ENCODE measurements at places on chromosomes 11 and 22.
A peak's percentile ranks its signal among the peaks of the same experiment; 100 is the strongest.

- peak; percentile 21 for DNase-seq
Measured at GRCh38 chr11:73295241-73295995, 12.7 kb upstream of the ARHGEF17 start.

DNA sequence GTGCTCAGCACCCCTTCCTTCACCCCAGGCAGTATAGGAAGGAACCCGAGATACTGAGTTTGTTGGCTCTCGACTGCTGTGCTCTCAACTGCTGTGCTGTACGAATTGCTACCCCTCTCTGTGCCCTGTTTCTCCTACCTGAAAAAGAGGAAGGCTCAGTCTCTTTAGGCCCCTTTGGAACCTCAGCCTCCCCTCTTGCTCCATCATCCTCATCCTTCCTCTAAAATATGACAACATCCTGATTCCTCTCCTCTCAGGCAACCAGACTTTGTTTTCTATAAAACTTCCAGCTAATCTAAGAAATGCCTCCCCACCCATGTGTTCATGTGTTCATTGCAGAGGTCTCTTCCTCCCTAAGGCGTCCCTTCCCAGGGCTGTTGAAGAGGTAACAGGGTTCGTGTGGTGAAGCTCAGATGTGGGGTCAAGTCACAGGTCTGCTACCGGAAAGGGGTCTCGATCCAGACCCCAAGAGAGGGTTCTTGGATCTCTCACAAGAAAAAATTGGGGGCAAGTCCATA is 35.5 kb upstream of the CD82 start:
- DNase-seq = no peak

DNA sequence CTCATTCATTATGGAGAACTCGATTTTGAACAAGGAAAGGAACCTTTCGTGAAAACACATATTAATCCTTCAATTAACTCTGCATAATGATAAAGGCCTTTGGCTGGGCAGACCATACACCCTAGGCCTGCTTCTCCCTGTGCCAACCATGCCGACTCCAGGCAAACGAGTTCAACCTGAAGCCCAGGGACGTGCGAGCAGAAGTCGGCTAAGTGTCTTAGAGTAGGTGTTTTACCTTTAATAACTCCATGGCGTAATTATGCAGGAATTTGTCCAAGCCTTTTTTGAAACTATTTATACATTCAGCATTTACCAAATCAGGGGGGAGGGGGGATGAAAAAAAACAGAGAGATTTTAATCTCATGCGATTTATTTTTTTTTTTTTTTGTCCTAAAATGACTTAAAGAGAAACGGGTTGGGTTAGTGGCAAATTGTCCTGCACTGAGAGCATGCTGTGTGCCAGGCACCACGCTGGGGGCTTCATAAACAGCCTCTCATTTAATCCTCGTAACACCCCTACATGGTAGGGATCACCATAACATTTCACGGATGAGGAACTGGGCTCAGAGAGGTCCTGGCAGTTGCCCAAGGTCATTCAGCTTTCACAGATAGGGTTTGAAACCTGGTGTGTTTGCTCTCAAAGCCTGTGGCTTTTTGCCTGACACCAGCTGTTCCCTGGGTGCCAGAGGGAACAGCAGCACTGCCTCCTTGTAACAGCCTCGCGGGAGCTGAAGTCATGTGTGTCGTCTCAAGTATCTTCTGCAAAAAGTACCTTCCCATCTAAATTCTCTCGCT is 423.9 kb downstream of the MN1 start:
- DNase-seq = peak; percentile 36

- DNase-seq = no peak
Measured at GRCh38 chr11:76850130-76850529, 10.6 kb upstream of the ACER3 start.

DNA sequence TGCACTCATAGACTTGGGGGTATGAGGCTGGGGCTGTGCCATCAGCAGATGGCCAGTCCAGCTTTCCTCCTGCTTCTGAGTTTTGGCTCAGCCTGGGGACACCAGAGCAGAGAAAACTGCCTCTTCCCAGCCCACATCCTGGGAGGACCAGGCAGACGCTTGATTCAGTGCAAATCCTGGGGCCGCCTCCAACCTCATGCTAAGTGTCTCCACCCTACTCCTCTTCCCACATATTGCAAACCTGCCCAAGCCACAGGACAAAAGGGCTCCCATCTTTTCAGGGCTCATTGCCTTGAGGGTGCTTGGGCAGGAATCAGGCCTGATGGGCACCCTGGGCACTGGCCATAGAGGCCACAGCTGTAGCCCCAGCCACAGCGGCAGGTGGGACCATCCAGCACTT is 79.7 kb upstream of the SHANK2 start:
- no peak for DNase-seq

GRCh38 chr11:34192481-34193401 is 87.3 kb downstream of the NAT10 start:
- no peak for DNase-seq

DNA sequence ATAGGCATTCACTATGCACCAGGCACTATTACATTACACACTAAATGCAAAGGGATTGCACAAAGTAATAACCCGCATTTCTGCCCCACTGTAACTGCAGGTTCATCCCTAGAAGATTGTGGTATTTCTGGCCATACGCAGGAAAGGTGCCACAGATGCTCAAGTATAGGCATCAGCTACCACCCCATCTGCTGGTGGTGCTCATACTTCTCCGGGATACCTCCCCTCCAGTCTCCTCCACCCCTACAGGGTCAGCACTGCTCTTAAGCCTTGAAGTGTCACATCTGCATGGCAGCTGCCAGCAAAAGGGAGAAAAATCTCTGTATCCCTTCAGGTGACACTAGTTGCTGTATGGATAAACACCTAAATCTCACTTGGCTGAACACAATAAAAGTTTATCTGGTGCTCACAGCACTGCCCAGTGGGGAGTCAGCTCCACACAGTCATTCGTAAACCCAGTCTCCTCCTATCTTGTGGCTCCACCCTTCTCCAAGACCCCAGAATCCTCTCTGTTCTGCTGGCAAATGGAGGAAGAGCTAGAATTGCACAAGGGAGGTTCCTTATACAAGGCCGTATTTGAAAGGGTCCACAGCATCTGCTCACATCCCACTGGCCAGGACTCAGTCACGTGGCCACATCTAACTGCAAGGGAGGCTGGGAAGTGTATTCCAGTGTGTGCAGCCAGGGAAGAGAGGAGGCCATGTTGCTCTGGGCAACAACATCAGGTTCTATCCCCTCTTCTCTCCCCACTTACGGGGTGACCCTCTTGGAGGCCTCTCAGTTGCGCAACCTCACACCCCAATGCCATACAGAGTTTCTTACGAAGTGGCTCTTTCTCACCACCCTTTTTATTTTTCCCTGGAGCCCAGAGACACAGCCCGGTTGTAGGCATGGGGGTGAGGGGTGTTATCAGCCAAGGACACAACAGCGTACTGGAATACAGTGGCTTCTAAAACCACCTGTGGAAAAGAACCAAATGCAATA is 114.7 kb downstream of the BUD13 start:
- no peak for DNase-seq

DNA sequence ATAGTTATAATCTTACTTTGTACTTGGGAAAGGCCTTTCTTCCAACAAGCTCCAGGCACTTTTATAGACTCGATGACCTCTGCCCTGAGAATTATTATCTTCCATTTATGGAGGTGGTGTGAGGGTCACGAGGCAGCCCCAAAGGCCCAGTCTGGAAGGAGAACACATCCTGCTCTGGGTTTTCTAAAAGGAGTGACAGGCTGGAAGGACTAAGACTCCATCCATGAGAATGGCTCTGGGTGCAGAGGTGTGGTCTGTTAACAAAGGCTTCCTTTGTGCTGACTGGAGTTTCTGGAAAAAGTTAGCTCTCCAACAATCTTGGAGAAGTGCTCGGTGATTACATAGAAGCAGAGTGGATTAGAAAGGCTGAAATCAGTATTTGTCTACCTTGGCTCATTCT is 74.7 kb upstream of the SESN3 start:
- DNase-seq = no peak

- DNase-seq = no peak
Measured at GRCh38 chr11:123334925-123335324, 95.1 kb upstream of the GRAMD1B start.

DNA sequence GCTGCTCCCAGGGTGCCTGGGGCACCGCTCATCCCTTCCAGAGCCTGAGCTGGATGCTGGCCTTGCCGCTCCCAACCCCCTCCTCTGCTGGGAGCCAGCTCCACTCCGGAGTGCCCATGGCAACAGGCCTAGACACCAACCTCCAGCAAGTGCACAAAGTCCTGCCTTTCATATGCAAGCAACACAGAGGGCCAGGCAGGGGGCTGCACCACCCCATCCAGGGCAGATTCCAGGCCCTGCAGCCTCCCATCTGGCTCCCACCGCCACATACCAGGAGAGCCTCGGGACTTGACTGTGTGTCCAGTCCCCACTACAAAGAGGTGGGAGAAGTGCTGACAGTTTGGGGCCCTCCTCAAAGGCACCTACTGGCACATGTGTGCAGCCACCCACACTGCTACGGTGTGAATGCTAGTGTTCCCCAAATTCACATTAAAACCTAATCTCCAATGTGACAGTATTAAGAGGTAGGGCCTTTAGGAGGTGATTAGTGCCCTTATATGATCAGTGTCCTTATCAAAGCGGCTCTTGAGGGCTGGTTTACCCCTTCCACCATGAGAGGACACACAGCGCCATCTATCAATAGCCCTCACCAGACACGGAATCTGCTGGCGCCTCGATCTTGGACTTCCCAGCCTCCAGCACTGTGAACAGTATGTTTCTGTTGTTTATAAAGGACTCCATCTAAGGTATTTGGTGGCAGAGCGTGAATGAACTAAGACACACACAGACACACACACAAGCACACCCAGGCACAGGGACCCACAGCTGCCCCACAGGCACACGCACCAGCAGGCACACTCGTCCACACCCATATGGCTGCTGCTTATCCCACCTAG is 16.2 kb downstream of the ARVCF start:
- no peak for DNase-seq

DNA sequence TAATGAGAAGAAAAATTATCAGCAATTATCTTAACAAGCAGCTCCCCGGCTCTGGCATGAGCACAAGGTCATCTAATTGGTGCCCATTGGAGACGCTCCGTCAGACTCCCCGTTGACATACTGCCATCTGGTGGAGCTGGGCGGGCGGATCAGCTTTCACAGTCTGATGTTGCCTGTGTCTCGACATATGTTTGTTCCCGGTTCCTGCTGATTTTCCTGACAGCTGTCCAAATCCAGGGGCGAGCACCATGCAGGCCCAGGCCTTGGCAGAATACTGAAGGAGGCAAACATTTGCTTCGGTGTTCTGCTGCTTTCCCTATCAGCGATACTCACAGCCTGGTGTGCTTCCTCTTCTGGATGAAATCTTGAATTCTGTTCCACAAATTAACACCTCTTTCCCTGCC is 43.8 kb upstream of the BARX2 start:
- DNase-seq = peak; percentile 88

GRCh38 chr11:94787801-94788200 is 19.6 kb downstream of the AMOTL1 start:
- no peak for DNase-seq

DNA sequence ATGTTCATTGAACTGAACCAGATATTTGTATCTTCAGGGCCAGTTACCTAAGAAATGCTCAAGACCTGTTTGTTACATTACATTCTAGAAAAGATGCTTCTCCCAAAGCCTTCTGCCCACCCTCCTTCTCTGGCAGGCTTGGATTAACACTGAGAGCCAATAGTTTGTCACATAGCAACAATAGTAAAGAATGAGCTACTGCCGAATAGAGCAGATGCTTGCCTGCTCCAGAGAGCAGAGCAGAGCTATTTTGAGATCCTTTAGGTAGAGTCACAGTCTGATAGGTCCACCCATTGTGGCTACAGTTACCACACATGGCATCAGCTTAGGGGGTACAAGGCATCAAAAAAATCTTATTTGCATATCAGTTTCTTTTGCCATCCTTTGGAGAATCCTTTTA is 13.5 kb upstream of the EP300 start:
- no peak for DNase-seq

DNA sequence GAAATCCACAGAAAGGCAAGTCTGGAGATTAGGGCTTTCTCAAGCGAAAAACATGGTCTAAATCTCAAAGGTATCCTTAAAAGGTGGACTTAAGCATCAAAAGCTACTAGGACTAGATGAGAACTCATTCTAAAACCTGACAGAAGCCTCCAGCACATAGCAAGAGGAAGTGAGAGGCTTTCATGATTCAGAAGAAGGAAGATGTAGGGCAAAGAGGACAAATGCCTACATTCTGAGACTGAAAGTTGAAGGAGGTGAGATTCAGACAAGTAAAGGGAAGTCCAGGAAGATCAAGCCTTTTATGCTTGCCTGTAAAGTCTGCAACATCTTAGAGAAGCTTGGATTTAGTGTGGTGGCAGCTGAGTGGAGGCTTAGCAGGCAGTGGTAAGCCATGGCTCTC is 98.9 kb downstream of the PGR start:
- no peak for DNase-seq

- no peak for DNase-seq
Measured at GRCh38 chr11:78289552-78290292, 101.0 kb downstream of the USP35 start.

DNA sequence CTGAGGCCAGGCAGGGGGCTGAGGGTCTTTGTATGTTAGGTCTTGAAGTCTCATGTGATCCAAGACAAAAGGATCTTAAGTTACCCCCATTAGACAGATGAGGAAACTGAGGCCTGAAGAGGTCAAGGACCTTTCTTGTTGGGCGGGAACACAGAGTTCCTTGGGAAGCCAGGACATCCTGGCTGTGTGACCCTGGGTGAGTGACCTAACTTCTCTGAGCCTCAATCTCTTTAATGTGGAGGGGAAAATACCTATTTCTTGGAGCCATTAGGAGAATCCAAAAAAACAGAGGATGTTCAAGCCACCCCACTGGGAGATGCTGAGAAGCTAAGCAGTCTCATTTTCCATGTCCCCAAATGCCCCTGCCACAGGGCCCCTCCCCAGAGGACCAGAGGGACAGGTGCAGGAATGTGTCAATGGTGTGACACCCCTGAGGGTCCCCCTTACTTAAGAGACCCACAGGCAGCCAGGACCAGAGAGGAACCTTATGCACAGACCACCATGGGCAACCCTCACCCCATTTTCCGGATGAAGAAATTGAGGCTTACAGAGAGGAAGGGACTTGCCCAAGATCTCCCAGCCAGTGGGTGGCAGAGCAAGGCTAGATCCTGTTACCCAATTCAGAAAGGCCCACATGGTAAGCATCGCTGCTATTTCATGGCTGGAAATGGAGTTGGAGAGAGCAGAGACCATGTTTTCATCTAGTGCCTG is 8.0 kb downstream of the RAC2 start:
- DNase-seq = no peak

GRCh38 chr11:15839061-15839460 is 517.3 kb downstream of the SOX6 start:
- no peak for DNase-seq

- DNase-seq = no peak
Measured at GRCh38 chr11:83456075-83456474, 169.9 kb upstream of the CCDC90B start.

Measured in DMS153 (cell line).